ENCODE measurements at places on chromosomes 5 and 9.
A peak's percentile ranks its signal among the peaks of the same experiment; 100 is the strongest.

GRCh38 chr5:139137697-139138096 lies 60.5 kb downstream of the SIL1 start:
- DNase-seq: peak; percentile 32

GRCh38 chr5:107103522-107103921 lies 567.2 kb downstream of the EFNA5 start:
- no peak for DNase-seq

DNA sequence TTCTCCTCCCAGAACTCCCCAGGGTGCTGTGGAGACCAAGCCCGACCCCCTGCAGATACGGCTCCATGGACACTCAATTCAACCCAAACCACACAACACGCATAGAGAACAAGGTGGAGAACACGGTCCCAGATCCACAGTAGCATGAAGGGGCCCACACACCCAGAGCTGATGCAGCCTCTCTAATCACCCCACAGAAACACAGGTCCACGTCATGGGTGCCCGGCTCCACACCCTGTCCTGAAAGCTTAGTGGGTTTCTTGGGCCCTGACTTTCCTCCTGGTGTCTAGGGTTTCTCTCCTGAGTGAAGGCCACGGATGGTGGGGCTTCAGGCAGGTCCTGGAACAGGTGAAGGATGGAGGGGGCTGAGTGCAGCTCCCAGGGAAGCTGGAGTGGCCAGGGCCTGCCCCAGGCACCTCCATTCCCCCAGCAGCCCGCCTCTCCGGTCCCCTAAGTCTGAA lies 1.5 kb upstream of the SLC23A1 start:
- DNase-seq: no peak

GRCh38 chr9:94213511-94214124 lies 45.5 kb upstream of the ZNF169 start:
- peak; percentile 81 for DNase-seq

DNA sequence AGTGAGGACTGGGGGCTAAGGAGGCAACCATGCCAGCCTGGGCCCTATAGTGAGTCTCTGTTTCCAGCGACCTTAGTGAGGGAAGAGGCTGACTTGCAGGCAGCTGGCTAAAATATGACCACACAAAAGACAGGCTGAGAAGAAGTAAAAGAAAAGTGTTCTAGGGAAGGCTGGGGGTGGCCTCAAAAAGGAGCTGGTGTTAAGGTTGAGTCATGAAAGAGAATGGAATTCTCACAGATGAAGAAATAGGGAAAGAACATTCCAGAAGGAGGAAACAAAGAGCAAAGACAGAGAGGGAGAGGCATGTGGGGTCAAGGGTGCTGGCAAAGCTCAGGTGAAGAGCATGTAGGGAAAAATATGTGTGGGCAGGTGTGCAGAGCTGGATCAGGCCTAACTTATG lies 302.7 kb upstream of the RFX3 start:
- no peak for DNase-seq
